ENCODE measurements at places on chromosomes 2 and 18. TPM values are rescaled to one million over a fixed set of nuclear protein-coding genes. Genes with fewer than 3 reads are reported as not detected.

SP5 gene
- total RNA-seq, result 0.13 TPM

SLC4A5 gene
- total RNA-seq, result not detected

UGT1A3 gene
- not detected for total RNA-seq

SKOR2 gene
- not detected for total RNA-seq

ZNF385B gene
- 0.13 TPM for total RNA-seq

FBXO11 gene
- total RNA-seq, result 22.1 TPM

- DNase-seq, result peak; percentile 40
These were observed 51.7 kb downstream of the ARHGAP28 start for GRCh38 chr18:6781142-6781714.

GRCh38 chr2:173264603-173265366 lies 89.9 kb upstream of the CDCA7 start:
- DNase-seq, result no peak

- no peak for DNase-seq
These were observed 5.9 kb upstream of the RAX start for GRCh38 chr18:59279193-59279592.

GRCh38 chr18:12092398-12093229 lies 1.0 kb upstream of the ANKRD62 start:
- no peak for DNase-seq
